ENCODE measurements at places on chromosomes 13 and 19.

DNA sequence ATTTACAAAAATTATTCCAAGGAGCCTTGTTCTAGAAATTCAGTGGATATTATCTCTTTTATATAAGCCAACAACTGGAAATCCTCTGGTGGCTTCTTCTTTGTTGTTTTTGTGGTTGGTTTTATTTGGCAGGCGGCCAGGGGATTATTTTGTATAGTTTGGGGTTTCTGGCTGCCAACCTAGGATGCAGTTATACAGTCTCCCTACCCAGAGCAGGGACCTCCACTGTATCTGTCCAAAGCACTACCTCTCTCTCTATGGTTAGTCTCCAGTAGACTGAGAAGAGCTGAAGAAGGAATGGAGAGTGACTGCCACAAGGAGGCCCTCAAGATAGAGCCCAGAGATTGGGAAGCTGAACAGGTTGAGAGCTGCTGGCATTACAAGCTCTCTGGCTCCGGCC, 80.2 kb downstream of the ZAR1L start:
- DNase-seq, result no peak

- peak; percentile 80 for DNase-seq
Measured at GRCh38 chr13:61415058-61415721, 459 bp downstream of the PCDH20 start.

DNA sequence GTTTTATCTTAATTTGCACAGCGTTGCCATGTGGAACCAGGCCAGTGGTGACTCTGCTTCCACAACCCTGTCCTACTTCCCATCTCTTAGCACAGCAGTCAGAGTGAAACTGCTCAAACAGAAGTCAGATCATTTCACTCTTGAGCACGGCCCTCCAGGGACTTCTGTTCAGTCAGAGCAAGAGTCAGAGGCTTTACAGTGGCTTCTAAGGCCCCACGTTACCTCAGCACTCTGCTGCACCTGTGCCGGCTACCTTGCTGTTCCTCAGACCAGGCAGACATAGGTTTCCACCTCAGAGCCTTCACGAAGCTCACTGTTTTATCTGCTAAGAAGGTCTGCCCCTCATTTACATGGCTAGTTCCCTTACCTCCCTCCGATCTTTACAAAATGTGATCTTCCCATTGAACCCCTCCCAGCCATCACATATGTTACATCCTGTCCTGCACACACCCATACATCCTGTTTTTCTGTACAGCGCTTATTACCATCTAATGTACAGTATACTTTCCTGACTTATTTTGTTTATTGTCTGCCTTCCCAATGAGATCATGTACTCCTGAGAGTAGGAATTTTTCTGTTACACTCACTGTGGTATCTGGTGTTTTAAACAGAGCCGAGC, 41.6 kb downstream of the TM9SF2 start:
- DNase-seq, result peak; percentile 66

- no peak for DNase-seq
Measured at GRCh38 chr19:18611327-18612050, 1.2 kb upstream of the TMEM59L start.

DNA sequence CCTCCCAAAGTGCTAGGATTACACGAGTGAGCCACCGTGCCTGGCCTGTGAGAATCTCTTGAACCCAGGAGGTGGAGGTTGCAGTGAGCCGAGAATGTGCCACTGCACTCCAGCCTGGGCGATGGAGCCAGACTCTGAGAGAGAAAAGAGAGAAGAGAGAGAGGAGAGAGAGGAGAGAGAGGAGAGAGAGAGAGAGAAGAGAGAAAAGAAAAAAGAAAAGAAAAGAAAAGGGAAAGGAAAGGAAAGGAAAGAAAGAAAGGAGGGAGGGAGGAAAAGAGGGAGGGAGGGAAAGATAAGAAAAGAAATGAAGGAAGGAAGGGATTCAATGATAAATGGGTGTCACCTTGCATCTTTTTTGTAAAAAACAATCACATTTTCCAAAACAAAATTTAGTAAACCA, 23.0 kb upstream of the PSPC1 start:
- no peak for DNase-seq

GRCh38 chr13:74064805-74065312, 69.3 kb downstream of the KLF12 start:
- DNase-seq, result no peak

- no peak for DNase-seq
Measured at GRCh38 chr13:29619995-29620394, 24.5 kb upstream of the SLC7A1 start.

- DNase-seq, result no peak
Measured at GRCh38 chr13:90565985-90566713, 781.3 kb upstream of the MIR17HG start.
